Hematopoietic multipotent progenitor cell treated with erythropoietin and hydrocortisone succinate and interleukin-3 and kit ligand, for 8 days (in vitro differentiated cells): ENCODE measurements at places on chromosomes 5 and 9.

DNA sequence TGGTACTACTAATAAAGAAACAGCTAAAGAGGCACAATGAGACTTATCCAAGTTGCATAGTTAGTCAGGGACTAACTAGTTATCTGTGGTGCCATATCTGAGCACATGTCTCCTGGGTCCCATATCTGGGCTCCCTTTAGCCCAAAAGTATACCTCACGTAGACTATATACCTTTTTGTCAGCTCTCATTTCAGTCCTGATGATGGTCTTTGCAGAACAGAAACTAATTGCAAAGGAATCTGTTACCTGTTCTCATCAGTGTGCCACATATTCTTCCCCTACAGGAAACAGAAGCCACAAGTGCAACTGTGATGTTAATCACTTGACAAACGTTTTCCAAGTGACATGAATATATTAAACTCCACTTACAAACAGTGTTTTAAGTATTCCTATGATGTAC is 395.2 kb downstream of the KIAA0825 start:
- DNase-seq: no peak

- DNase-seq: peak; percentile 73
These were observed 232.6 kb downstream of the EPB41L4A start for GRCh38 chr5:112186401-112186990.

DNA sequence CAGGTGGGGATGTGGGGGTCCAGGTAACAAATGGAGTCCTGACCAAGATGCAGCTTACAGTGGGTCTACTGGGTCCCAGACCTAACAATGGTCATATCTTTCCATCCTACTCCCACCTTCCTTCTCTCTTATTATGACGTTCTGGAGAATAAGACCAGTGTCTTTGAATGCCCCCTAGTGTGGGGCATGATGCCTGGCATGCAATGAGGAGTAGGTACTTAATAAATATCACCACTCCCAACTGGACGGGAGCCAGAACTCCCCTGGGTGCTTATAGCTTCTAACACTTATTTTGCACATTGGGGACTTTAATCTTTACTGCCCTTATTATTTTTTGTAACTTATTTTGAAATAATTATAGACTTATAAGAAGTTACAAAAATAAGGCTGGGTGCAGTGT is 98.2 kb downstream of the NDFIP1 start:
- DNase-seq: peak; percentile 25

DNA sequence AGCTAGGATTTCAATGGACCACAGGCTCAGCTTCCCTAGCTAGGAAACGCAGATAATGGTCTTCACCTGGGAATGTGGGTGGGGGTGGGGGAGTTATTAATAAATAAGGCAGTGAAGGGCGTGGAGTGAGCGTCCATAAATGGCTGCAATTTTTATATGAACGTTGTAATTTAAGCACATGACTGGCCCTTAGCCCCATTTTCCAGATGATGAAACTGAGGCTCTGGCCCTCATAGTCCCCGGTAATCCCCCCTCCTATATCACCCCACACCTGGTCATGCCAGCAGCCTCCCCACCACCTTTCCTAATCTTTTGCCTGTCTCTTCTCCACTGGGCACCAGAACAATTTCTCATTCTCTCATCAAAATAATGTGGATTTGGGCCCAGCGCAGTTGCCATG is 61.9 kb upstream of the LMX1B start:
- DNase-seq: no peak
